ENCODE measurements at places on chromosomes 12 and 14.

DNA sequence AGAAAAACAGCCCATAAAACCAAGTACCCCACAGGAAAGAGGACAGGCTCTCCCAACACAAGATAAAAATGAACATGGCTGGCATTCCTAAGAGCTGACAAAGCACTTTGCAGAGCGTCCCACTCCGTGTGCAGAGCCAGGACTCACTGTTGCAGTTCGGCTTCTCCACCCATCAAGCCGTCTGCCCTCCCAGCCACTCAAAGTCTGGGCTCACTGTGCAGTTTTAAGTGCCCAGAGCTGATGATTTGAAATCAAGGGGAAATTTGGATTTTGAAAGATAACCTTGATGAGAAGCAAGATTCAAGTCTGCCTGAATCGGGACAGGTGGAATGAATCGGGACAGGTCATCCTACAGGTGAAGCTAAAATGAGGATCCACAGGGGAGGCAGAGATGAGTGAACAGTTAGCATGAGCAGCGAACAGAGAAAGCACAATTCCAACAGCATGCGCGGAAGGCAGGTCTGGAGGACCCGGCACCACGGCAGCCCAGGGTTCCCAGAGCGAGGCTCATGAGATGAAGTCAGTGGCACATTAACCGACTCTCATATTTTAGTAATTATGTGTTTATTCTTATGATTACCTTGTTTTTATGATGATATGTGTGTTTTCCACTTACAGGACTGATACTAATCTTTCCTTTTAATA lies 39.8 kb upstream of the GPR68 start:
- no peak for DNase-seq

DNA sequence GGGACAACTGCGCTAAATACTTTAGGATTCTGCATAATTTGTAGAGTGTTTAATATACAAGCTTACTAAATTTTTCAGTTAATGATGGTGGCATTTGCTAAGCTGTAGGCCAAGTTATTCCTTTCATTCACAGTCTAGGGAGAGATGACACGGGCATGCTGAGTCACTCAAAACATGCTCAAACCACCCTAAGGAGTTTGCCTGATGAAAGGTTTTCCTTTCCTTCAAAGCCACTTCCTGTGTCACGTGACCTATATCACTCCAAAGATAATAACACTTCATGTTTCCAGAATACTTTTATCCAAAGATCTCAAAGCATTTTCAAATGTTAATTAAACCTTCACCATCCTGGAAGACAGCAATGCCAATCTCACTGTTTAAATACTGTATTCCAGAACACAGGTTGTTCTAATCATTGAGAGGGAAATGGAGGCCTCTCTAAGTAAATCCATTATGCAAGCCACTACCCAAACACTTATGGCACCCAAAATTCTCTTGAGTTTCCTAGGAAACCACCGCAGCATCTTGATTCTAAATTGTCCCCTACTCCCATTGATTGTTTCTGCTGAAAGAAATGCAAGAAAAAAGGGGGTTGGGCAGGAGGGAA lies 207.0 kb upstream of the CDKN3 start:
- DNase-seq = no peak

DNA sequence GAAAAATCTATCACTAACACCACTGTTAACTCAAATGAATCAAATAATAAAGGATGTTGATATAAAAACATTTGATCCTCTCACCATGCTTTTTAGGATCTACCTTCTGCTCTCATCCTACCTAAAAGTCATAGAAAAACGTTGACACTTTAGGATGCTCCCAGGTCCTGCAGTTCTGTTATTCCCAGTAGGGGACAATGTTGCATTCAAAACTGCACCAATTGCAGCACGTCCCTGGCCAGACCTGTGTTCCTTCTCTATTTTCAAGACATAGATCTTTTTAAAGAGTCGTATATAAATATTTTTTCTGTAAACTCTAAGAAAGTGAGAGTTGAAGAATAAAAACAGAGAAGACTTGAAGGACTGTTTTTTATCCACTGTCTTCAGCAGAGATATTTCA lies 8.8 kb downstream of the AICDA start:
- DNase-seq = no peak

DNA sequence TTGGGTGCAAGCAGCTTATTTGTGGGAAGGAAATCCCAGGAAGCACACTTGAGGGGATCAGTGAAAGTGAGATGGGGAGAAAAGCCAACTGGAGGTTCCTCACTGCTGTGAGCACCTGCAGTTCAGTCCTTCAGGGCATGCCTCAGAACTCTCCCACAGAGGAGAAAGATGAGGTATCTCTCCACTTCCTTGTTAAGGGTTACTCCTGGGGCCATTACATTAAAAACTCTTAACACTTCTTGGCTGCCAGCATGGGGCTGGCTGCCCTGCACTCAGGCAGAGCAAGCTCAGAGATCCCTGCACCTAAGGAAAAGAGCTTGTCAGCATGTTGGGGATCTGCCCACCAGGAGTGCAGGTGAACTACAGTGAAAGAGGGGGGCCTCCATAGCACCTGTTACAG lies 28.8 kb downstream of the FERMT2 start:
- no peak for DNase-seq

DNA sequence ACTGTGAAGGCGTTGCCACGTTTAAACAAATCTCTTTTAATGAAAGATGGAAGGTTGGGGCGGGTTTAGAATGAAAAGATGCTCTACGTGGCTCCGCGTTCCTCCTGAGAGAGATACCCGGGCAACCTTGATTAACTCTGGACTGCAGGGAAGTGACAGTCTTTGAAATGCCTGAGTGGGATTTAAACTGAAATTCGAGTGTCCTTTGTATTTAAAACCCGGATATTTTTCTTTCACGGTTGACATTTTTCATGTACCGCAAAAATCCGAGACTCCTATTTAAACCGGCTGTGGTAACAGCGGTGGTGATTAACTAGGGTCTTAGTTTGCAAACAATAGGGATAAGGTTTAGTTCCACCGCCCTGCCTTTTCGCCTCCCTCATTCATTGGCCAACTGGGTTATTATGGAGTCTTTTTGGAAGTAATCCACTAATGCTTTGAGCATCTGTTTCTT lies 707 bp downstream of the G2E3 start:
- DNase-seq = no peak

DNA sequence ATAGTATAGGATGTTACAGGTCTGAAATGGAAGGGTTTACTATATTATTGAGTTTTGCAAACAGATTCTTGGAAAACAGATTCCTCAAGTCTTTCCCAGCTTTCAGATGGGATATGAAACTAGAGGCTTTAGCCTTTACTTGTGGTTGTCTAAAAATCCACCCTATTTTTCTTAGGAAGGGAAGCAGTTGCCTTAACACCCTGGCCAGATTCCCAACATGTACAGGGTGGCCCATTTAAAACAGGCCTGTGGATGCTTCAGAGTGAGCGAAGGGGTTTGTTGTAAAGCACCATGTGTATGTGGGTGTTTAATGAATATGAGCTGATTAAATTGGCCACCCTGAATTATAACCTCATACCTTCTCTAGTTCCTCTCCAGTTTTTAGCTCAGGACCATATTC lies 415.9 kb downstream of the ZFP36L1 start:
- no peak for DNase-seq

GRCh38 chr14:67933266-67933665 lies 113.7 kb downstream of the RAD51B start:
- no peak for DNase-seq

GRCh38 chr12:52867642-52868041 lies 18.8 kb upstream of the KRT78 start:
- DNase-seq = no peak

GRCh38 chr12:84415946-84416345 lies 496.7 kb downstream of the SLC6A15 start:
- no peak for DNase-seq

DNA sequence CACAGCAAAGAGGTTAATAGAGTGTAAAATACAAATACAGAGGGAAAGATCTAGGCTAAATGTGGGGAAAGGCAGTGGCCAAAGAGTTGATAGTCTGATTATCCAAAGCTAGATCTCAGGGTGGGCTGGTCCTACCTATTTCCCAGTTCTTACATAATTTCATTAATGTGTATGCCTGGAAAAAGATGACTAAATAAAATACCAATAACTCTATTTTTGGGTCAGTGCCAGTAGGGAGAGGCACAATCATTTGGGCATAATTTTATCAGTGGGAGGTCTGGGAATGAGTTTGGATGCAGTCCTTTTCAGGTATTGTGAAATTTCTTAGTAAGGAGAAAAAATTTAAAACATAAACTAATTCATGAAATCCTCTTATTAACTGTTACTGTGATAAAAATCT lies 30.6 kb upstream of the CLEC14A start:
- no peak for DNase-seq

DNA sequence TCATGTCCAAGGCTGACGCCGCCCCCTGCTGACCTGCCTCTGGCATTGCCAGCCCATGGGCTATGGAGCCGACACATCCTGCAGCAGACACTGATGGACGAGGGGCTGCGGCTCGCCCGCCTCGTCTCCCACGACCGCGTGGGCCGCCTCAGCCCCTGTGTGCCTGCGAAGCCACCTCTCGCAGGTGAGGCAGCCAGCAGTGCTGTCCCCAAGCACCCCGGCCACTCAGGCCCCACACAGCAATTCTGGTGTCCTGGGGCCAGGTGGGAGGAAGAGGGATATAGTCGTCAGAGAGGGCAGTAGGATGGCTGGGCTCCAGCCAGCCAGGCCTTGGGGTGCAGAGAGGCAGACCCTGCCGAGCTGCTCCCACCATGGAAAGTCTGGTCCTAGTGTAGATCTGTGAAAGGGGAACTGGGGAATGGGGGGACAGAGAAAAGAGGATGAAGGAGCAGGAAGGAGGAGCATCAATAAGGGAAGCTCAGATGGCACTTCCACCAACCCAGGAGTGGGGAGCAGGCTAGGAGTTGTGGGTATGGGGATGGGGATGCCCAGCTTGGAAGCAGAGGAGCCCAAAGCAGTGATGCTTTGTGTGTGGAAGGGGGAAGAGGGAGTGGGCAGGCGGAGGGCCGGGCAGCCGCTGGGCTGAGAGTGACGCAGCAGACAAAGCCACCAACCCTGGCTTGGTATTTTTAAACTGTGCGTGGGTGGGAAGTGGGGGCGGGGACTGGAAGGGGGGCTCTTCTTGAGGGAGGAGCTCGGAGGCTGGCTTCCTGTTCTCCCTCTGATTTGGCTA lies 4.7 kb downstream of the NAB2 start:
- no peak for DNase-seq

GRCh38 chr12:93108985-93109384 lies 179.9 kb upstream of the EEA1 start:
- no peak for DNase-seq

DNA sequence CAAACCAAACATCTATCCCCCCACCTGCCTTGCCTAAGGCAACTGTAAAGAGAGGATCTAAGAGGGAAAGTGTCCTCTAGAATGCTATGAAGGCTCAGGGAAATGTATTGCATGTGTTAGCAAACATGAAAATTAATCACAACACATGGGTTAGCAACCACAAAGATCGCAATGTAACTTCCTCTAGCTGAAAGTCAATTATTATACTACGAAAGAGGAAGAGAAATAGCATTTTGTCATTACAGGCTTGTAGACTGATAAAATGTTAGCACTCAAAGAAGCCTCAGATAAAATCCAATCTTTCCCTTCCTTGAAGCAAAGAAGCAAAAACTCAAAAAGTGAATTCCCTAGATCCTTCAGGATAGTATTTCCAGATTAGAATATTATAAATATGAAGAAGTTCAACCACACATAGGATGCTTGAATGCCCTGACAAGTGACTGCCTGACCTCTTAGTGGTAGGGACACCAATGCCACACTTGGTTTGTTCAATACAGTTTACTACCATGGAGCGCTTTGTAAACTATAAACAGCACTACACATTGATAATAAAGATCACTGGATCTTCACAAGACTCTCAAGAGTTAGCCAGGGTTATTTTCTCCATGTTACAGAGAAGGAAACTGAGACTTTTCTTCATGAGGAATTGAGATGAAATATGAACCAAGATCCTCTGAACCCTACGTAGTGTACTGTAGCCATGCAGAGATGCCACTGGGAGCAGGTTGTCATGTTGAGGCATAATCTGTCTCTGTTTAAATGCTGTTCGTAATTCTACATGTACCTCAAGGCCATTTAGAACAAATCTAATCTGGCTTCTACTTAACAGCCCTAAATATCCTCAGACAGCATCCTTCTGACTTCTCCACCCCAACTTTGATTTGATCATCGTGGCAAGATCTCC lies 100.7 kb downstream of the ITPR2 start:
- no peak for DNase-seq

DNA sequence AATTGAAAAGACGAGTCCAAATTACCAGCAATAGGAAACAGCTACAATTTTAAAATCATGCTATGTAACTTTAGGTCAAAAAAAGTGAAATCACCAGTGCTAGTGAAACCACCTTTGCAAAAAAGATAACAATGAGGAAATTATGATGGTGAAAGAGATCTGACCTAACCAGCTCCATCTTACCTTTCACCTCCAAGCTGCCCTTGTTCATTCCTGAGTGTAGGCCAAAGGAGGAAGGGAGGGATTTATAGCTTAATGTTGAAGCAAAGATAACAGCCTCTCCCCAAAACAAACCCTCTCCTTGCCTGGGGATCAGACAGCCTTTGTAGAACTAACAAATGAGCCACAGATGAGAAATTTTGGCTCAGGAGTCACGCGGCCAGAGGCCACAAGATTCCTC lies 83.2 kb upstream of the EIF5 start:
- no peak for DNase-seq

DNA sequence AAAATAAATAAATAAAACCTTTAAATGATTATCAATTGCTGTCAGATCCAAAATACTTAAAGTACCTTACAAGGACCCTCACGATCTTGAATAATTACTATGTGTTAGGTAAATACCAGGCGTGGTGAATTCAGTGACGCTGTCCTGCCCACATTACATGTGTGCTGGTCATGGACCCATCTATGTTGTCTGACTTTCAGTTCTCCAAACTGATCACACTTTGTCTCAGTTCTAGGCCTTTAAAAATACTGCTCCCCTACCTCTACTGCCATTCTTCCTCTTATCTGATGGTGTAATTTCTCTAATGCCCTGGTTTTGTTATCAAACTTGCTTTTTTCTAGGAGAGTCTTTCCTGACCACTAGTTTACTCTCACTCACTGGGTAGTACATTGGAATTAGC lies 520.7 kb downstream of the TRHDE start:
- DNase-seq = no peak

- no peak for DNase-seq
Observed at GRCh38 chr12:85711735-85712390, 124.3 kb downstream of the RASSF9 start.

DNA sequence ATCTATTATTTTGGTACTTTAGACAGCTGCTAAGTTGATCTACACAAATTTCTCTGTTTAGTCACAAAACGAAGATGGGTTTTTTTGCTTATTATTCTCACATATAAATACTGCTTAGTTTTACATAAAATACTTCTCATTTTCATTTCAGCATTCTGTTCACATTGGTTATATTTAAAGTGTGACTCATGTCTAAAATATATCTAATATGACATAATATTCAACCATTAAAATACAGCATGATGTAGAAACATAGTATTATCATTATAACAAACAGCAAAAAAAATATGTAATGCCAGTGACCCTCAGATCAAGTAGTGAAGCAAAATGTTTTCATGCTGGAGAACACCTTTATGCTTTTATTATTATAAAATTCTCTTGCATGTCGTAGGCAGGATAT lies 63.7 kb downstream of the SH2B3 start:
- DNase-seq = no peak

Measured in cortex of kidney (tissue), 1 donor.